Stimulated activated CD8-positive, alpha-beta memory T cell treated with anti-CD3 and anti-CD28 coated beads, Interleukin-12 subunit alpha, Interleukin-12 subunit beta, amount 100 ng/mL, for 1 hour (primary cell): ENCODE measurements at places on chromosomes 7 and 10.

- DNase-seq: no peak
Measured at GRCh38 chr10:57943701-57944100, 324.0 kb downstream of the IPMK start.

GRCh38 chr10:103547391-103547946 is 54.0 kb downstream of the NEURL1 start:
- no peak for DNase-seq

- DNase-seq: no peak
Measured at GRCh38 chr10:96416643-96417042, 57.8 kb upstream of the OPALIN start.

DNA sequence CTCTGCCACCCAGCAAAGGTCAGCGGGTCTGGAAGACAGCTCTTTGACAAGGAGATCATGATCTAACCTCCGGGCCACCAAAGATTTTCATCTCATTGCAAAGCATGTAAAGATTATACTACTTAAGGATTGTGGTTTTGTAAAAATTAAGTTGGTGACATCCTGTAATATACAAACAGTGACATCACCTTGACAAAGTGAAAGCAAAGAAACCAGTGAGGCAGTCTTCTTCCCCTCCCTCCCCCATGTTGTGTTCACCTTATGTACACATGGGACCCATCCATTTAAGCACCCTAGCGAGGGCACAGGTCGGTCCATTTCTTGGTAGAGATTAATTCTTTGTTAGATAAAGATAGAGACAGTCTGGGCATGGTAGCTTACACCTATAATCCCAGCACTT is 3.9 kb downstream of the MDH2 start:
- DNase-seq: no peak

DNA sequence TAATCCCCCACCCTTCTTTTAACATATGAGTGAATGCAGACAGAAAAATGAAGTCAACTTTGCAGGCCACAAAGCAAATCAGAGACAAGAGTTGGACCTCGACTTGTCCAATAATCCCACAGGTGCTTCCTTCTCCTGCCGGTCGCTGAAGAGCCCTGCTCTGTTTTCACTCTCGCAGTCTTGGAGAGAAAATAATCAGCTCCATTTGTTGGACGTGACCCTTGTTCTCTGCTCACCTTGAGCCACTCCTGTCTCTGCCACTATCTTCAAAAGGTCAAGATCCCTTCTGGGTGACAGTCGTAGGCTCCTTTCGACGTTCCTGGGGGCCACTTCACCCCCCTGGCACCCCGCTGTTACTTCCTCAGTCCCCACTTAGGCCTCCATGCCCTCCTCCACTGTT is 2.8 kb upstream of the KLF6 start:
- DNase-seq: no peak

DNA sequence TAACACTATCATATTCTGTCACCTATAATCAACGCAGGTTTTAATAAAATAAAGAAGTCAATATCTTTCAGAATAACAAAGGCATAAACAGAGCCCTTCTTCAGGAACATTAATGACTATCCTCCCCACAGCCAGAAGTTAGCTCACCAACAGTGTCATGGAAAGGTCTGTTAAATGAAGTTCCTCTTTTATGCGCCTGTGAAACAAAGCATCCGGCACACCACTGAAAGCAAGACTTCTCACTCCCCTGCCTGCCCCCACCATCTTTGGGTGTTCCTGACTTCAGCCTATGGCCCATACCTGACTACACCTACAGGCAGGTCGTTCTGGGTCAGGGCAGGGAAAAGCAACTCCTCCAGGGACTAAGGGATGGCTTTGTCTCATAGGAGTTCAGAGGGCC is 205.4 kb downstream of the FANK1 start:
- no peak for DNase-seq

DNA sequence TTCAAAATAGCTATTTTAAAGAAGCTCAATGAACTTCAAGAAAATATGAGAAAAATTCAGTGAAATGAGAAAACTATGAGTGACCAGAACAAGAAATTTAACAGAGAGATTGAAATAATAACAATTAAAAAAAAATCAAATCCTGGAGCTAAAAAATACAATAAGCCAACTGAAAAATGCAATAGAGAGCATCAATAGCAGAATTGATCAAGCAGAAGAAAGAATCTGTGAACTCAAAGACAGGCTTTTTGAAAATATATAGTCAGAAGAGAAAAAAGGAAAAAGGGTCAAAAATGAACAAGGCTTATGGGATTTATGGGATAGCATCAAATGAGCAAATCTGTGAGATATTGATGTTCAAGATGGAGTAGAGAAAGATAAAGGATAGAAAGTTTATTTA is 133.0 kb downstream of the OTUD1 start:
- DNase-seq: no peak

- no peak for DNase-seq
Measured at GRCh38 chr7:148609045-148609725, 18.6 kb downstream of the C7orf33 start.

DNA sequence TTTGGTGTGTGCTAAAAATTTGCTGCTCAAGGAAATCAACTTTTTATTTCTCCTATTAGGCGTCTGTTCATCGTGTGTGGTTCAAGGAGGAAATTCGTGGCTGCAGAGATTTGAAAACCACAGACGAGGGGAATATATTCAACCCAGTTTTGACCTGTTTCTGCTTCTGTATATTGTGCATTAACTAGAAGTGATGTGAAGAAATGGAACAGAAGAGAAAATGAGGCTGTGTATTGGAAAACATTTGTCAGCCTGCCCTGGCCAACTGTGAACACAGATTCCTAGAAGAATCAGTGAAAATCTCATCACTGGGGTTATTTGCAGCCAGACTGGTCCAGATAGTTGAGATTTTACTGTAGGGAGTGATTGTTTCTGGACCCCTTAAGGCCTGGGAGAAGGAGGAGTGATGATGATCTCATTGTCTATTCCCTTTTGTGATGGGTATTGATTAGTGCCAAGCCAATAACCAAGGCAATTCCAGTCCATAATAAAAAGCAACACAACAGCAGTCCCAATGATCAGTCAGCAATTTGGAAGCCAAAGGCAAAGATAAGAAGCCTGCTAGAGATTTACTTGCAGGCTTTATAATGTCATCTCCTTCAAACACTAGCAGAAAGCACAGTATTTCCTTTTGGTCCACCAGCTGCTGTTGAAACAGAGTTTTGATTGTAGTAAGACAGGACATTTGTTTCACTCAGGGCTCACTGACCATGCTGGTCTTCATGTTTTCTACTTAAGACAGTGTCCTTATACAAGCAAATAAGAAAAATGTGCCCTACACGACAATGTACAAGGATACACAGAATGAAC is 339.4 kb downstream of the PRPF18 start:
- no peak for DNase-seq

DNA sequence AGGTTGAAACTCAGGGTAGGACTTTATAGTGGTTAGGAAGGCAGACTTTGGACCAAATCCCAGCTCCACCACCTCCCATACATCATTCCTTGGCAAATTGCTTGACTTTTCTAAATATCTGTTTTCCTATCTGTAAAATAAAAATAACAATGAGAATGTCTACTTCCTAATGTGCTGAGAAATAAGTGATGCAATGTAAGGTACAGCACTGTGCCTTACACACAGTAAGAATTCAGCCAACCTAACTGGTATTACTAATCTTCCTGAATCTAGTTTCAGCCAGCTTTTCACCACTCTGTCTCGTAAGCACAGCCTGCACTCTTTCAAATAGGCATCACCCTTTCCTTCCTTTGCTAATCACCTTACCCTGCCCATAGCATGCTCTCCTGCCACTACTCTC is 9.7 kb downstream of the PRLHR start:
- no peak for DNase-seq

GRCh38 chr7:82729172-82730030 is 285.8 kb upstream of the CACNA2D1 start:
- no peak for DNase-seq

DNA sequence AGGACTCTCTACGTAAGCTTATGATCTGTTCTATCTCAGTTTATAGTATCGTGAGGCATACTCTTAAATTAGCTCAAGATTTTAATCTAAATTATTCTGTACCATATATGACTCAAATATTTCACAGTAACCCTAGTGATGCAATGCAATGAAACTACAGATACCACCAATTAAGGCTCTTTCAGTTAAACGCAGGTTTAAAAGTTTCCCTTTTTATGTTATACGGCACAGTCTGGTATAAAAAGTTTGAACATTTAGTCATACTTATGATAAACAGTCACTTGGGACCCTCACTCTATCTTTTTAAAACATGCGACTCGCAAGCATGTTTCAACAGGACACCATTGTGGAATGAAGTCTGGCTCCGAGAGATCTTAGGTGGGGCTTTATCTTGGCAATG is 107.2 kb downstream of the CDK6 start:
- DNase-seq: no peak

- no peak for DNase-seq
Measured at GRCh38 chr7:55485501-55486191, 86.7 kb downstream of the VOPP1 start.

DNA sequence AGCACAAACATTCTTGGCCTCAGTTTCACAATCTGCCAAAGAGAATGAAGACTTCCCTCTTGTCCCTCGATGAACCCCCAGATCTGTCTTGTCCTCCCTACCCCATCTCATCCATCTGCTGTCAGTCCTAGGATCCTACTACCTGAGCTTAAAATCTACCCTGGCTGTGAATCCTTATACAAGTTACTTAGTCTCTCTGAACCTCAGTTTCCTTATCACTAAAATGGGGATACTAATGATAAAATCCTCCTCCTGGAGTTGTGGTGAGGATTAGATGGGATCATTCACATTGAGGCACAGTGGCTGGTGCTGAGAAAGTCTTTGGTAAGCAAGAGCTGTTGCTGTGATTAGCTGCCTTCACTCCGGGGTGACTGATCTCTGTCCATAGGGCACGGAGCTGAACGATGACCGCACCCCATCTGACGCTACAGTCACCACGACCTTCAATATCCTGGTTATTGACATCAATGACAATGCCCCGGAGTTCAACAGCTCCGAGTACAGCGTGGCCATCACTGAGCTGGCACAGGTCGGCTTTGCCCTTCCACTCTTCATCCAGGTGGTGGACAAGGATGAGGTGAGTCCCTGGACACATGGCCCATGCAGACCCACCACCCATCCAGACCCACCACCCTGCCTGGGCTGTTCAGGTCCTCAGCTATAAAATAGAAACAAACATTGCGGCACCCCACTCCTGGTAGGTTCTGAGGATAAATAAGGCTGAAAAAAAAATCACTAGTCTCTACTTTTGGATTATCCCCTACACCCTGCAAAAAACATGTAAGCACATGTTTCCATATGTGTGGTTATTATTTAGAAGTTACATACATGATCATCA is 102.5 kb downstream of the C10orf105 start:
- DNase-seq: no peak

DNA sequence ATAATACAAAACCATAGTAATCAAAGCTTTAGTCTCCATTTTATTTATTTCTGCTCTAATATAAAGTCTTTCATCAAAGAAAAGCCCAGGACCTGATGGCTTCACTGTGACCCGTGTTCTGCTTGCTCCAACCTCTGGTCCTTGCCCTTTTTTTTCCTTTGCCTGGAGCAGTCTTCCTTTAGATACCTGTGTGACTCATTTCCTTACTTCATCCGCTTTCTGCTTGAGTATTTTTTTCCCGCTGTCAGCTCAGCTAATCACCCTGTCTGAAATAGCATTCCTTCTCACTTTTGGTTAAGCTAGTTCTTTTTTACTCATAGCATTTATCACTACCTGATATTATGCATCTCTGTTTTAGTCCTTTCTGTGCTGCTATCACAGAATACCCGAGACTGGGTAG is 194.8 kb downstream of the ABCA13 start:
- DNase-seq: no peak

DNA sequence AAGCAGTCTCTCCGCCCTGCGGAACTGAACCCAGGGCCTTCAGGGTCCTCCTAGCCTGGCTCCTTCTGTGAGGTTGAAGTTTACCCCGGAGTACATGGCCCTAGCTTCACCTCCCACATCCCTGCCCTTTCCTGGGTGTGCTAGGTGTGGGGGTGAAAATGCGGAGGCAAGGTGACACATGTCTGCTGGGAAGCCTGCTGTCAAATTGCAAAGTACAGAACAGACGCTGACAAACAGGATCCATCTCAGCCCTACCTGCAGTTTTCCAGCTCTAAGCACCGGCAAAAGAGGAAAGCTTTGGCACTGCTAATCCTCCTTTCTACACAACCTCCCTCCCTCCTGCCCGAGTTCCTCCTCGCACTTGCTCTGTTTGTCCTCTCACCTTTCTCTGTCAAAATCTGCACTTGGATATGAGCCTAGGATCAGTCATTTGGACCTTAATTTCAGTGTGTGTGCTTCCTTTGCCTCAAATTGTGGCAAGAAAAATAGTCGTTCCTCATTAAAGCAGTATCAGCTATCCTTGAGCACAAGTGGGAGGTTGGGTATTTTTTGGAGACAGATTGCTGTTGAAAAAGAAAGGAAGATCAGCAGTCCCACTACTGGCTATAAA is 14.4 kb upstream of the GPR15LG start:
- no peak for DNase-seq

DNA sequence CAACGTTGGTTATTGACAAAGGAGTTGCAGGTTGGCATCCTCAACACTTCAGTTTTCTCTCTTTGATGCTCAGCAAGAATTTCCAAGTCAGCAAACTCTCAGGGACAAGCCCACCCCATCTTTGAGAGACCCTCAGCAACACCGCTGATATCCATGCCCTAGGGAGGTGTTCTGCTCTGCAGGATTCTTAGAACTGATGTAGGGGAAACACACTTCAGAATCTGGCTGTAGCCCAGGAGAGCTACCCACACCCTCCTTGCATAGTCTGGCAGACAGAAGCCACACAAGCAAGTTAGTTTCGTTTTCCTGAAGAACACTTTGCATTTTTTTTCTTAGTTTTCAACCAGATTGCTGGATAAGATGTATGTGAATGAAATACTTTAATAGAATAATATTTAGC is 822 bp downstream of the SAMD9L start:
- DNase-seq: peak; percentile 12

DNA sequence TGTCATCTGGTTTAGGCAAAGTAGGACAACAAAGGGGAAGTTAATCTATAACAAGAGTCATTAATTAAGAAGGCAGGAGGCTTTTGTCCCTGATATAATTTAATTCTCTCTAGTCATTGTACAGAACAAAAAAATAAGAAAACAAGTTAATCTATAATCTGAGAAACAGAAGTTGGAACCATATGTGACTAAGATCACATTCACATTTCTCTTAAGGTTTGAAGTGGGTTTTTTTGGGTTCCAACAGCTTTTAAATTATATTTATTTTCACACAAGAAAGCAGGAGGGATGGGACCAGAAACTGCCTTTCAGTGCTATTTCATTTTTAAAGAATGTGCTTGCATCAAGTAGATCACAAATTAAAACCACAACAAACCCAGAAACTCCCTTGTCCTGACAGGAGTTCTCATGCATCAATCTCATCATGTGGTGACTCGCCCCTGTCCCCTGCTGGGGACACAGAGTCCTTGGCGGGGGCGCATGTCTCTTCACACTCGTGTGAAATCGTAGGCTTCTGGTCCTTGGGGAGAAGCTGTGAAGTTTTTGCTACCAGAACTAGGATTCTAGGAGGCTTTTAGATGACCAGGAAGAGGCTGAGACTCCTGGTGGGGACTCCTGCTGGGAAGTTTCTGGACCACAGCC is 10.1 kb upstream of the OPN4 start:
- DNase-seq: no peak
